Stimulated activated CD8-positive, alpha-beta memory T cell treated with anti-CD3 and anti-CD28 coated beads, Interleukin-4, amount 100 ng/mL, for 24 hours (primary cell): ENCODE measurements at places on chromosomes 7 and 10.

DNA sequence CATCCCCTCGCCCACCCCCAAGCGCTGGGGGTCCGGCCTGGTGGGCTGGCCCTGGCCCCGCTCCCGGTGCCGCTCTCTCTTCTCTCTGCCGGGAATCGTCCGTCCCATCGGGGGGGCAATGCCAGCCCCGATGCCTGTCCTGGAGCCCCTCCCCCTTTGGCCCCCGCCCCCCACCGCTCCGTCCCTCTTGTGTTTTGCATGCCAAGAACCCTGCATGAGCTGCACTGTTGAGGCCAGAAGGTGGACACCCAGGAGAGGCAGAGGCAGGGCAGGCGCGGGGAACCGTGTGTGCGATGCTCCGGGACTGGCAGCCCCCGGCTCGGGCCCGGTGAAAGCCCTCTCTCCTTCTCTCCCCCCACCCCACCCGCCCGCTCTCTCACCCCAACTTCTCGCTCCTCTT lies 22.1 kb upstream of the HSPB1 start:
- DNase-seq: no peak

GRCh38 chr7:39624442-39624807 lies 1.1 kb downstream of the RALA start:
- no peak for DNase-seq

DNA sequence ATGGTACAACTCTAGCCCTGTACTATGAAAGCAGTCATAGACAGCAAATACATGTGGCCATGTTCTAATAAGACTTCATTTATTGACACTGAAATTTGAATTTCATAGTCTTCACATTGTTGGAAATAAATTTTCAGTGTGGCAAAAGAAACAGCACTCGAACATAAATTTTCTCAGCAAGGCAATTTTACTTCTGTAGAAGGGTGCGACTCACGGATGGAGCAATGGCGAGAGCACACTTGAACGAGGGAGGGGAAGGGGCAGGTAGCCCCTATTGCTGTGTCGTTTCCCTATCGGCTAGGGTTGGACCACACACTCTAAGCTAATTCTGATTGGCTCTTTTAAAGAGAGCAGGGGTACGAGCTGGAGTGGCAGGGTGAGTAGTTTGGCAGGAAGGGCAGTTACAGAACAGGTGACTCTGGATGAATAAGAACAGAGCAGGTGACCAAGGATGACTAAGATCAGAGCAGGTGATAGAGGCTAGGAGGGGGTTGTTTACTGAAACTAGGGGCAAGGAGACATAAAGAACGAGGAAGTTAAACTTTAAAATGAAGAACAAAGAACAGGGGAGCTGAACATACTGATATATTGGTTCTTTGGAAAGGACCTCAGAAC lies 52.0 kb downstream of the LRRC4 start:
- DNase-seq: no peak

- DNase-seq: no peak
These were observed 353.8 kb downstream of the GPR37 start for GRCh38 chr7:124411796-124412195.

DNA sequence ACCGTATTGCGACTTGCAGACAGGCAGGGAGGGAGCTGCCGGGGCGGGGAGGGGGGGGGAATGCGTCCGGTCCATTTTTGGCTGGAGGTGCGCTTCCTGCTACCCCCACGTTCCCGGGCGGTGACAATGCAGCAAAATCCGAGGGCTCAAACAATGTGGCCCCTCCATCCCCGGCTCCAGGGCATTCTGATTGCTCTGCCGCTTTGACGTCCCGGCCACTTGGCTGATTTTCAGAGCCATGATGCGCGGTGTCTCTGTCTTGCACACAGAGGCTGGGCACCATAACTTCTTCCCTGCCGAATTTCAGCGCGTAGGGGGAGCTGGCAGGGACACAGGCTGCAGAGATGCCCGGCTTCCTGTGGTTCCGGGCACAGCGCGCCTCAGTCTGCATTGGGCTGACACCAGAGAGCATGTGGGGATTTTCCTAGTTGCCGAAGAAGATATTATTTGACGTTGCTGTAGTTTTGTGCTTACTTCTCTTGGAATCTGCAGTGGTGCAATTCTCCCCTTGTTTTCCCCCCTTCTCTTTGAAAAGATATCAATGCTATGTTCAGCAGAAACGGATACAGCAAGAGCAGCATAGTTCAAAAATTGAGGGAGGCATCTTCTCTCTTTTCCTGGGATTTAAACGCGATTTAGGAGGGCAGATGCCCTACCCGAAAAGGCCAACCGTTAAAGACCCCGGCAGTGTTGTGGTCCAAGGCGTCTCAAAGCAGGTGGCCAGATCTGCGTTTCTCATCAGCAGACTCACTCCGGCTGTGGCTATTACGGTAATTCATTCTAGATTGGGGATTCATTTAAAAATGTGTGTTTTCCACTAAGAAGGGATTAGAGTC lies 1.4 kb downstream of the HECW1 start:
- DNase-seq: no peak

DNA sequence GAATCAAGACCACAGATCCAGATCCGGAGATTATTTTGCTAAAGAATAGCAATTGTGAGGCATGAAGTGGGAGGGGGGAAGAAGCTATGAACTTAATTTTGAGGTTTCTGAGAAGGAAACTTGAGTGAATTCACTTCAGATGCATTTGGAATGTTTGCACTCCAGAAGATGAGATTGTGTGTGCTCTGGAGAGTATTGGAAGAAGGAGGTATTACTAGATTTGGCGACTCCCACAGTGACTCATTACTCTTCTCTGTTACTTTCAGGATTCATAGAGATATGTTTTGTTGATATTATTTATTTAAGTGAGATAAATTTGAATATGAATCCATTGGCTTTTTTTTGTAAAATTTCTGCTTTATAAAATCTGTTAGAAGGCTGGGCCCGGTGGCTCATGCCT lies 80.7 kb downstream of the ANKRD30A start:
- no peak for DNase-seq
